ENCODE measurements at places on chromosomes 3 and 15.

DNA sequence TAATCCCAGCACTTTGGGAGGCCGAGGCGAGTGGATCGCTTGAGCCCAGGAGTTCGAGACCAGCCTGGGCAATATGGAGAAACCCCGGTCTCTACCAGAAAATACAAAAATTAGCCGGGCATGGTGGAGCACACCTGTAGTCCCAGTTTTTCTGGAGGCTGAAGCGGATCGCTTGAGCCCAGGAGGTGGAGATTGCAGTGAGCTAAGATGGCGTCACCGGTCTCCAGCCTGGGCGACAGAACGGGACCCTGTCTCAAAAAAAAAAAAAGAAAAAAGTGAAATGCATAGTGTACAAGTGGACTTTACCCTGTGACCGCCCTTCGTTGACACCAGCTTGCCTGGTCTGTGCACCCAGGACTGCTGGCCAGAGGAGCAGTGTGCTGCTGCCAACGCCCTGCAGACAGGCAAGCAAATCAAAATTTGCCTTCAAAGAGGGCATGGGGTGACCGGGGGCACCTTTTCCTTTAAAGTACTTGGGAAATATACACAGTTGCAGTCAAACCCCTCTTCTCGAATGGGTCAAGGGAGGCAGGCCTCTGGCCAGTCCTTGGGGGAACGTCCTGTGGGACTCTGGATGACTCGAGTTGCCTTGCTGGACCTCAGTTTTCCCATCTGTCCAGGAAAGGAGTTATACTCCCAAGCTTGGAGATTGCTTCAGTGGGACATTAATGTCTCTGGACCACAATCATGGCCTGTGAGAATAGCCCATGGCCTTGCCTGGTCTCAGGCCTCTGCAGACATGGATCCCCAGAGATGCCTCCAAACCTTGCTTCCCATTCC is 1.0 kb downstream of the XYLB start:
- no peak for DNase-seq

- DNase-seq = no peak
Observed at GRCh38 chr3:111616417-111617105, 21.4 kb upstream of the ZBED2 start.

- no peak for DNase-seq
Observed at GRCh38 chr3:12708584-12709192, 44.8 kb upstream of the RAF1 start.

- peak; percentile 81 for DNase-seq
Observed at GRCh38 chr3:181727341-181728032, 15.8 kb downstream of the SOX2 start.

DNA sequence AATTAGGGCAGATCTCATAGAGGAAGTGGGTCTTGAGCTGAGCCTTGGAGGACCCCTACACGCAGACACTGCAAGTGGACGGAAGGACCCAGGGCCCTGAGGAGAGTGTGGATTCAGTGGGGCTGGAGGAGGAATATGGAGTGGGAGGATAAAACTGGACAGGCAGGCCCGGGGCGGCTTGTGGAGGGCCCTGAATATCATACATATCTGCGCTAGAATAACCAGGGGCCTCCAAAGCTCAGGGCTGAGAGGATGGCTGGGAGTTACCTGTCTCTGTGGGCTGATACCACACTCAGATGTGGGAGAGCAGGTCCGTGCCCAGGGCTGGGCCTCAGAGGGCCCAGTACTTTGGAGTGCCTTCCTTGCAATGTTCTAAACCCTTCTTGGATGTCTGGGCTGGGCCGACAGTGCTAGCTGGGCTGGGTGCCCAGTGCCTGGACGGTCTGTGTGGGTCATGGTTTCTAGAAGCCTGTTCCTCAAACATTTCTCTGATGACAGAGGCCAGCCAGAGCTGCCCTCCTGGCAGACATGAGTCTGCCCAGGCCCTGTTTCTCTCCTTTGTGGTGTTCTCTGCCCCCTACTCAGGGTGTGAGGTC is 29.6 kb downstream of the CHRD start:
- no peak for DNase-seq

GRCh38 chr3:59968513-59969045 is 918.8 kb upstream of the CFAP20DC start:
- DNase-seq = no peak

DNA sequence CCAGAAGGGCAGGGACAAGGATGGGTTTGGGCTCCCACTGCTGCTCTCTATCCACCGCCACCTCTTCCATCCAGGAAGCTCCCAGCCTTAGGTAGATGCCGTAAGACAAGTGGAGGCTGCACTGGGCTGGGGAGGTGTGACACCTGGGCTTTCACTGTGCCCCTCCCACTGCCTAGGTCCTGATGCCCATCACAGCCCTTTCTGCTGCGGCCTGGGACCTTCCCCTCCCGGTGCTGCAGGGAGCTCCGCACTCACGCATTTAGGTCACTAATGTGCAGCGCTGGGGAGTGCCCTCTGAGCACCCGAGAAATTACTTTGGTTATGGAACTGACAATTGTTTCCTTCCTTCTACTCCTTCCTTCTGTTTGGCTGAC is 850 bp downstream of the LTF start:
- no peak for DNase-seq

DNA sequence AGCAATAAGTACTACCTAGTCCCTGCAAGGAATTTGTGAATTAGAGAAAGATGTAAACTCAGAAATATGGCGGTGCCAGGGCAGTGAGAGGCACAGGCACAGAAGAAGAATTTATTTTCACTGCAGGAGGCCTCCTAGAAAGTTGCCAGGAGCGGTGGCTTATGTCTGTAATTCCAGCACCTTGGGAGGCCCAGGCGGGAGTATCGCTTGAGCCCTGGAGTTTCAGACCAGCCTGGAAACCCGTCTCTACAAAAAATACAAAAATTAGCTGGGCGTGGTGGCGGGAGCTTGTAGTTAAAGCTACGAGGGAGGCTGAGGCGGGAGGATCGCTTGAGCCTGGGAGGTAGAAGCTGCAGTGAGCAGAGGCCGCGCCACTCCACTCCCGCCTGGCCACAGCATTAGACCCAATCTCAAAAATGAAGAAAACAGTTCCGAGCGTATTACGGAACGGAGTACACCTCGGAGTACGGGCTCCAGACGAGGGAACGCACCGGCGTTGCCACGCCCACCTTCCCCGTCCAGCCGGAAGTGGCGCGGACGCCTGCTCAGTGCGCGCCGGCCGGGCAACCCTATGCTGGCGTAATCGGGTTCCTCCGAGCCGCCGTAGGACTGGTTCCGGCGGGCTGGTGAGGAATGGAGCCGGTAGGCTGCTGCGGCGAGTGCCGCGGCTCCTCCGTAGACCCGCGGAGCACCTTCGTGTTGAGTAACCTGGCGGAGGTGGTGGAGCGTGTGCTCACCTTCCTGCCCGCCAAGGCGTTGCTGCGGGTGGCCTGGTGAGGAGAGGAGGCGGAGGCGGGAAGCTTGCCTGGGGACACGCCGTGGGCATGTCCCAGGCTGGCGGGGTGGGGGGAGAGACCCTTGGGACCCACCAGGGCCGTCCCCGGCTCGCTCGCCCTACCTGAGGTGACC is at the start of gene FBXO22:
FBXO22 (plus strand) TSS at position 548 of the 909 bp plus-strand sequence; CDS start at position 634, 86 bp downstream.
- peak; percentile 90 for DNase-seq

GRCh38 chr3:8767667-8768363 is 1.6 kb downstream of the OXTR start:
- DNase-seq = peak; percentile 41

DNA sequence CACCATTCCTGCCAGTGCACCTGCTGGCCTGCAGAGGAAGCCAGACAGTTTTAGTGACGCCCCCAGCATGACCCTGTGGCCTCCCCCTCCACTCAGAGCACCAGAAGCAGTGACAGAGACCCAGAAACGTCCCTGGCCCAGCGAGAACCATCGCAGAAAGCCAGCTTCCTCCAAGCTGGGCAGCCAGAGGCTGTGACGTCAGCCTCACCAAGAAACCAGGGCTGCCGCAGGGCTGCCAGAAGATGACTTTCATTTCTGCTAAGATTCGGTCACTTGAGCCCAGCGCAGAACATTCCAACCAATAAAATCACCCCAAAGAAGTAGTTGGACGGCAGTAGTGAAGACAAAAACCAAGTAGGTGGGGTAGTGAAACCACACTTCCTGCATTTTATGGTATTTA is 29.6 kb upstream of the RPL32 start:
- DNase-seq = no peak

GRCh38 chr15:26891448-26892181 is 24.8 kb downstream of the GABRA5 start:
- DNase-seq = peak; percentile 59

- DNase-seq = peak; percentile 6
Observed at GRCh38 chr15:27426805-27427204, 455.8 kb downstream of the GABRG3 start.

- no peak for DNase-seq
Observed at GRCh38 chr3:177530908-177531307, 333.6 kb upstream of the TBL1XR1 start.

GRCh38 chr15:68318008-68318835 is 40.7 kb downstream of the FEM1B start:
- DNase-seq = no peak

DNA sequence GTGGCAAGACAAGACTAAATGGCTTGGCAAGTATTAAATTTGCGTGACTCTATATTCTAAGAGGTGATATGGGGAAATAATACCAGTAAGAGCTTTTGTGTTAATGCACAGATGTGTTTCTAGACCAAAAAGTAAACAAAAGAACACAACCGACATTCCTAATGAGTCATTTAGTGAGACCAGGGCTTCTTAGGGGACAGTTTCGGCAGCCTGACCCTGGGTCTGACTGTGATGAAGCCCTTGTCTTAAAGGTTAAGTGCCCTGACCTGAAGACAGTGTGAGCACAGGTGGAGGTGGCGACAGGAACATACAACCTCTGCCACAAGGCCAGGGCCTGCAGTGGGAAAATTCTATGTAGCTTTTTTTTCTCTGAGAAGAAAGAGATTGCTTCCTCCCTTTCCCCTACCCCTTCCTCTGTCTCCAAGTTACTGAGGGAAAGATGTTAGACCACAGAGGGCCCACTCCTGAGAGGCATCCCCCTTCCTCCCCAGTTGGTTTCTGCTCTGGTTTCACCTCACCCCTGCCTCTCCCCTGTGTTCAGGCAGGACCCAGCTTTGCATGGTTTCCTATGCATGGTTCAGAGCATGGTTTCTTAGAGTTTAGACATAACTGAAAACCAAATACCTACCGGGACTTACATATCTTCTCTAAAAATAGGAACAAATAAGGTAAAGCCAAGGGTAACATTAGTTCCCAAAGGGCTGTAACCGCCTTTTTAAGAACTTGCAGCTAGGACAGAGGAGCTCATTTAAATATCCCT is 24.8 kb upstream of the CMTM7 start:
- DNase-seq = no peak

- no peak for DNase-seq
Observed at GRCh38 chr3:106862067-106862466, 515.2 kb upstream of the CCDC54 start.

DNA sequence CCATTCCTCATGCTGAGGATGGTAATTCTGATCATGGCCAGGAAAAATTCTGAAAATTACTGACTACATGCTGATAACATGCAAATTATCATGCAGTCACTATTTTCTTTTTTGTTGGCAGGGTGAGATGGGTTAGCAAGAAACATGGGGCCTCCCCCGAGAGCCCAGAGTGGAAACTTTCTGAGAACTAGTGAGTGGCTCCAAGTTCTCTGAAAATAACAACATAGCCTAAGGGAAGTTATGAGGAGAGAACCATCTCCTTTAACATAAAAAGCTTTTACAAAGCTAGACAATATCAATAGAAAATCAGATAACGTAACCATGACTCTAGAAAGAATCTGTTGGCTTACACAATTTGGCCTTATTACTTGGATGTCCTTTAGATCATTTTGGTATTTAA is 254.2 kb downstream of the PLOD2 start:
- DNase-seq = no peak

GRCh38 chr3:13427662-13428603 is 7.8 kb upstream of the NUP210 start:
- no peak for DNase-seq

DNA sequence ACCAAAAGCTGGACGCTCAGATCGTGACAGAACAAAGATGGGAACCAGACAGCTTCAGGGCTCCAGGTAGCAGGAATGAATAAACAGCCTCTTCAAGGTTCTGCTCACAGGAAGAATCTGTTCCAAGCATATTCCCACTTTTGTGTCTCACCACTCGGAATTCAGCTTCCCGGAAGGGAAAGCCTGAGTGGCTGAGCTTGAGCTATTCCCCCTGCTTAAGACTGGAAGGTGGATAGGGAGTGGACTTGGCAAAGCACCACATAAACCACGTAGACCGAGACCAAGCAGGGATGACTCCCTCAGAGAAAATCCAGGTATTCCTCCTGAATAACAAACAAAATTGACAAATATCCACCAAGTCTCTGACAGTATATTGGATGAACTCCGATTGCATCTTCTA is 180.2 kb upstream of the NR2F2 start:
- no peak for DNase-seq

GRCh38 chr15:69643971-69644370 is 191.4 kb downstream of the RPLP1 start:
- DNase-seq = no peak

GRCh38 chr15:27867861-27868260 is 231.3 kb downstream of the OCA2 start:
- DNase-seq = no peak

DNA sequence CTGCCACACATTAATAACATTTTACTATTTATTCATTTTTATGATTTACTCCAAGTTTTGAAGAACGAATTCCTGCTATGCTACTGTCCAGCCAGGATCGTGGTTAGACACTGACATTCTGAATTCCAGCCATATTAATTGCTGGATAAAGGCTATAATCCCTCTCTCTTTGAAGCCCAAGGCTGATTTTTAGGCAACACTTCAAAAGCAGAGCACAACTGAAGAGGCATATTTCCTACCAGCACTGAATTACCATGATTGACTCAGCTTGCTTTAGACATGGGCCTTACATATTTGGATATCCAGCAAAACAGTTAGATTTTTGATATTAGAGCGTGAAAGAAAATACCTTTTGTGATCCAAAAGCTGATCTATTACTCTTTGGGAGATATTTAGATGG is 205.0 kb downstream of the ZIC1 start:
- no peak for DNase-seq

- no peak for DNase-seq
Observed at GRCh38 chr3:73143821-73144237, 82.4 kb downstream of the EBLN2 start.

- DNase-seq = no peak
Observed at GRCh38 chr15:64892847-64893403, 18.8 kb upstream of the ANKDD1A start.

- no peak for DNase-seq
Observed at GRCh38 chr3:54131026-54131605, 8.8 kb downstream of the CACNA2D3 start.

DNA sequence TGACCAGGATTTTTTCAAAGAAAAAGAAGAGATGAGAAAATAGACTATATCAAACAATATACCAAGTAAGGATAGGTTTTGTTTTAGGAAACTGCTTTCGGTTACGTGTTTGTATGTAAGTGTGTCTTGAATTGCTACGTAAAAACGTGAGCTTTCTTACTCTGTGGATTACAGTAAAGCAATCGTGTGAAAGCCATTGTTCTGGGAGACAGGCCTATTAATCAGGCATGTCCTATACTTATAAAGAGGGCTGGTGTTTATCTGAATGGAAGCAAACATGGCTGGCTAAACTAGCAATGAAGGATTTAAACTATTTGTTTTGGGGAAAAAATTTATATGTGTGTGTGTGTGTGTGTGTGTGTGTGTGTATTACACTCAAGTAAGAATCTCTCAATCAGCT is 2.6 kb downstream of the EHHADH start:
- DNase-seq = peak; percentile 74

- DNase-seq = peak; percentile 27
Observed at GRCh38 chr15:94844538-94845389, 613.4 kb downstream of the MCTP2 start.

- no peak for DNase-seq
Observed at GRCh38 chr3:16604433-16604832, 790 bp downstream of the DAZL start.

GRCh38 chr15:37574985-37575384 is 359.5 kb upstream of the TMCO5A start:
- DNase-seq = no peak

All from NCI-H774 (cell line).